ENCODE measurements at places on chromosomes 16 and 17. TPM values are rescaled to one million over a fixed set of nuclear protein-coding genes. Genes with fewer than 3 reads are reported as not detected.
A peak's percentile ranks its signal among the peaks of the same experiment; 100 is the strongest.

- peak; percentile 97 for ATAC-seq
These were observed 314.0 kb downstream of the SLC39A11 start for GRCh38 chr17:72778169-72779151.

GRCh38 chr16:48617711-48618148 is 7.8 kb upstream of the N4BP1 start:
- no peak for ATAC-seq

GRCh38 chr16:54873071-54873470 is 57.6 kb upstream of the IRX5 start:
- ATAC-seq: no peak

DNA sequence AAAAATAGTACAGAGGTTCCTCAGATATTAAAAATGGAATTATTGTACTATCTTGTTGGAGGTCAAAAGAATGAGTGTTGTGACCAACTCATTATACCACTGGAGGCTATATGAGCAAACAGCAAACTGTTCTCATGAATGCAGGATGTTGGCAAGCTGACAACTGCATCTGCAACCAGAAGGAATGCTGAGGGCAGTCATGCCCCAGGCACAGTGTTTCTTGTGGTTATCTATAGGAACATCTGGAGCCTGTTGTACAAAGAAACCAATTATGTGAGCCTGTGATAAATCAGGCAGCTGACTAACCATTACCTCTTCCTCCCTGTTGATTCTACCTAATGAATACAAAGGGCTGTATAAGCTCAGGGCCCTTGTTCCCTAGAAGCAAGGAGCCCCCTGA is 2057.1 kb downstream of the TP53TG3F start:
- no peak for ATAC-seq

- no peak for ATAC-seq
These were observed 99.2 kb downstream of the GOSR1 start for GRCh38 chr17:30576326-30576861.

DNA sequence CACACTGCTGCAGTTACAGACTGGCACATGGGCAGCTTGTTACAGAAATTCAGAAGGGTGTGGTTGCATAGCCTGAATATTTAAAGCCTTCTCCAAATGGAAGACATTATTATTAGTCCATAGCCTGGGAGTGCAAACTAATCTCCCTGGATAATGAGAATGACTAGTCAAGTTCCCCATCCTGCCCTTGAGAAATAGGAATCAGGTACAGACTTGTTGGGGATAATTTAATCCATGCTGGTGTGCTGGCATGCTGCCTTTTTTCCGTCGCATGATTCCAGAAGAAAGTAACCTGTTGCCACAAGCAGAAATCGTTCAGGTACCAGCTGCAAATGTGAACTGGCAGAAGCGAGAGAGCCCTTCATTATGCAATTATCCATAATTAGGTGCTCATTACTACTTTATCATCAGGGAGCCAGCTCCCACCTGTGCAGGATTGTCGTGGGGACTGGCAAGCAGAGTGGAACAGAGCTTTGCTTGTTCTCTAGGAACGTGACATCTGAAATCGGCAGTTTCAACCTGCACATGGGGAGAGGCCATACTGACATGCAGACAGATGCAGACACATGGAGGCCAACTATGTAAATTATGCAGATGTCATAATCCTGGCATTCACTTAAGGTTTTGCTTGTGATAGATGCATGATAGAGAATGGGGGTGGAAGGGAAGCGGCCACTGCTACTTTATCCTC is 419.4 kb downstream of the PMP22 start:
- ATAC-seq: no peak

SCGB1C2 gene
- total RNA-seq: not detected

ADCY7 gene
- 7.3 TPM for total RNA-seq

CHST4 gene
- total RNA-seq: 0.31 TPM

- ATAC-seq: peak; percentile 9
These were observed 38.0 kb downstream of the CUEDC1 start for GRCh38 chr17:57916925-57917858.

DNA sequence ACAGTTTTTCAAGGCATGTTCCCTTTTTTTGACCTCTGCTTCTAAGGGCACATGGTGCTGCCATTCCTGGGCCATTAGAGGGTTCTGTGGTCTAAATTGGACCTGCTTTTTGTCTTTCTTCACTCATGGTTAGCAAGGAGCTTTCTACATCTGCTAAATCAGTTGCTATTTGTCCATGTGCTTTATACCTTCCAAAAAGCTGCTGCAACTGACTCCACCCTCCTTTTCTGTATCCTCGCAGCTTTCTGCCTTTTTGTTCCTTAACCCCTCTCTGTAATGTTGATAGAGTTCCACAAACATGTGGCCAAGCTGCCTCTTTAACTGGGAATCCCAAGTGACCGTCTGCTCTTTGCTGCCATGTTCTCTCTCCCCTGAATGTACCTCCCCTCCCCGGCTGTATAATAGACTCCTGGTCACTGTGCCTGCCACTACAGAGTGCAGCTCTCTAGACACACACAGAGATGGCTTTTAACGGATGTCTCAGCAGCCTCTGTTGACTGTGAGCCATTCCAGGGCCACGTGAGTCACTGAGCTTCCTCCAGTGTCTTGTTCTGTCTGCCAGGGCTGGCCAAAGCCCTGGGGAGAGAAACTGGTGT is 57.4 kb upstream of the TEKT3 start:
- no peak for ATAC-seq

PIPOX gene
- total RNA-seq: 2.2 TPM

RBBP6 gene
- 57.4 TPM for total RNA-seq

DNA sequence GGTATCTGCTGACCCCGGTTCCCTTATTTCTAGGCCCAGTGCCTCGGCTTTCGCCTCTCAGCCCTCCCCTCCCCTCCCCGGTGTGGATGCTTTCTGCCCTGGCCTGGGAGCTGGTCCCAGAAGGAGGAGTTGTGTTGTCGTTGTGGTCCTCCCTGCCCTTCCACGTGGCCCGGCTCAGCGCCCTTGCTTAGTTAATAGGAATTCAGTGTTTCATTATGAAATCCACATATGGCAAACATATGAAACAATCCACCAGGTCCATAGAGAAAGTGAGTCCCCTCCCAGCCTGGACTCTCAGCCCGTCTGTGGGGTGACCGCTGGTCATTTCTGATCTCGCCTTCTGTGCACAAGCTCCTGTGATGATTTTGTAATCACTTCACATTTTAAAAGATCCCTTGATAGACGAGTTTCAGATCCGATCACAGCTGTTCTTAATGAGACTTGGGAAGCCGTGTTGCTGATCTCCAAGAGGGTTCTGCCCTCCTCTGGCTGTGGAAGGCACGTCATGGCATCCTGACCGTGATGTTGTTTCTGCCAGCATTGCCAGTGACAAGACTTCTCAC is 112.1 kb downstream of the BANP start:
- ATAC-seq: peak; percentile 84

Measured in motor neuron (in vitro differentiated cells).